ENCODE measurements at places on chromosomes 3 and 15. TPM values are rescaled to one million over a fixed set of nuclear protein-coding genes. Genes with fewer than 3 reads are reported as not detected.

DNA sequence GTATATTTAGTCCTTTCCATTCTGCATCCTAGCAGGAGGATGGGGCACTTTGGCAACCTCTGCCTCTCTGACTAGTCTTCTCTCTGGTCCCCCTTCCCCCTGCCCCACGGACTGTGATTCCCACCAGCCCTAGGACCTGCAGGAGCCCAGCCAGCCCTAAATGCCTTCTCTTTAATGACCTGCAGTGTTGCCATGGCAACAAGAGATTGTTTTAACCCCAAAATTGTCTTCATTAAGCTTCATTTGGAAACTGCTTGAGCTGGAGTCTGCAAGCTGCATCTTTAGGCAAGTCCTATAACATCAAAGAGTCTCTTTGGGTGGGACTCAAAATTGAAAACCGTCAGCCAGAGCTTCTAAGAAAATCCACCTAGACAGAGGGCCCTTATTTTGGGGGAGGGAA lies 59.7 kb upstream of the ANKRD34C start:
- no peak overlapping the region for H3K27ac ChIP-seq
- no peaks in the 10 kb centered on the region for H3K4me1 ChIP-seq
- no peak for DNase-seq
- H3K27me3 ChIP-seq: peaks cover 19% of the 10 kb centered on the region
- H3K36me3 ChIP-seq: no peaks in the 10 kb centered on the region

- H3K27ac ChIP-seq: peak overlapping the region; percentile 97
- DNase-seq: peak; percentile 87
- H3K36me3 ChIP-seq: no peaks in the 10 kb centered on the region
- peaks cover 72% of the 10 kb centered on the region for H3K4me1 ChIP-seq
- peaks cover 3% of the 10 kb centered on the region for H3K27me3 ChIP-seq
- peak overlapping the region; percentile 44 for H3K4me3 ChIP-seq
Measured at GRCh38 chr15:40098489-40099261, 10.0 kb downstream of the BMF start.

The FEZF2 gene
- not detected for total RNA-seq

- H3K4me3 ChIP-seq: peak overlapping the region; percentile 87
- peaks cover 19% of the 10 kb centered on the region for H3K36me3 ChIP-seq
- H3K4me1 ChIP-seq: peaks cover 59% of the 10 kb centered on the region
- DNase-seq: no peak
Measured at GRCh38 chr3:146543461-146544001, 876 bp downstream of the PLSCR1 start.

DNA sequence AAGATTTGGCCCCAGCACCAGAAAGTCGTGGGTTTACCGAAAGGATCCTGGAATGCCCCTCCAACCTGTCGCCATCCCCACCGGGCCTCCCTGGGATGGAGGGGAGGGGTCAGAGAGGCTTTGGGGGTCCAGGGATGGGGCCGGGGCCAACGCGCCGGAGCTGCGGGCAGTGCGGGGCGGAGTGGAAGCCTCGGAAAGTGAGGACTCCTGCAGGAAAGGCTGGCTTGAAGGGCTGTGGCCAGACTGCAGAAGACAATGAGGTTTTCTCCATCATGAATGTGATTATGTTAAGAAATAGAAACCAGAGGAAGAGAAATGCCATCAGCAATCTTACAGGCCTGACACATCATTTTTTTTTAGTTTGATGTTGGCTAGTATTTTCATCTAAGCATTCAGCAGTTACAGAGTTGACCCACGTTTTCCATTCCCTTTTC lies 738 bp downstream of the YEATS2 start:
- peak; percentile 24 for DNase-seq
- peaks cover 35% of the 10 kb centered on the region for H3K4me1 ChIP-seq
- peaks cover 27% of the 10 kb centered on the region for H3K36me3 ChIP-seq
- H3K4me3 ChIP-seq: peak overlapping the region; percentile 93

GRCh38 chr3:52851348-52851747 lies 16.5 kb upstream of the MUSTN1 start:
- peak; percentile 37 for DNase-seq
- H3K4me1 ChIP-seq: no peaks in the 10 kb centered on the region
- no peak overlapping the region for H3K4me3 ChIP-seq
- H3K27ac ChIP-seq: no peak overlapping the region

- H3K27me3 ChIP-seq: no peaks in the 10 kb centered on the region
- DNase-seq: no peak
- peaks cover 1% of the 10 kb centered on the region for H3K36me3 ChIP-seq
- peak overlapping the region; percentile 77 for H3K4me3 ChIP-seq
- H3K27ac ChIP-seq: peak overlapping the region; percentile 89
- peaks cover 14% of the 10 kb centered on the region for H3K4me1 ChIP-seq
Measured at GRCh38 chr15:45164914-45165313, 22.9 kb downstream of the SHF start.

The KCNH8 gene
- not detected for total RNA-seq

The TTC14 gene
- total RNA-seq: 40.5 TPM

The CCDC54 gene
- total RNA-seq: not detected

DNA sequence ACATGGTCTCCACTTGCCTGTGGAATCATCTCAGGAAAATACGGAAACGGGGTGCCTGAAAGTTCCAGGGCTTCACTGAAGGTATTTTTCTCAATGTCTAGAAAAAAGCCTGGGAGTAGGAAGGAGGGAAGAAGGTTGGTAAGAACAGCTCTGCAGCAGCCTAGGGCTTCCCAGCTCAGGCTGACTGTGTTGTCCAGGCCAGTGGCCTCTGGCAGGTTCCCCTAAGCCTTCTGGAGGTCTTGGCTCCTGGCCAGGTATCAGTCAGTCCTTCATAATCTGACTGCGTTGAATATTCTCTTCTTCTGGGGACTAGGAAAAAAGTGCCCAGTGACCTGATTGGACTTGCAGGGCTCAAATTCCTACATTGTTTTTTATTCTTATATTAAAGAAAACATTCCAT lies 38.6 kb downstream of the SSR3 start:
- H3K36me3 ChIP-seq: no peaks in the 10 kb centered on the region
- H3K4me1 ChIP-seq: peaks cover 6% of the 10 kb centered on the region
- H3K4me3 ChIP-seq: no peak overlapping the region

DNA sequence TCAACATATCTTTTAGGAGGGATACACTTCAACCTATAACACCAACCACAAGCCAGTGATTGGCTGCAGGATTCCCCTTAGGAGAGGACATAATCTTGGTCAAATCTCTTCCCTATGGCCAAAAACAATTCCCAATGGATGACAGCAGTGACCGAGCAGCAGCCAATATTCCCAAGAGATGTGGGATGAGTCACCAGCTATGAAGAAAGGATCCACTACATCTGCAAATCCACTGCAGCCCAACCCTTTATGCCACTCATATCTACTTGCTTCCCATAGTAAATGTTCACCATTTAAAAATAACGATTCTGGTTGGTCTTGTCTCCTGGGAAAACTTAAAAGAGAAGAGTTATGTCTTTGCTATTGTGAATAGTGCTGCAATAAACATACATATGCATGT lies 4.5 kb upstream of the IQCF5 start:
- H3K36me3 ChIP-seq: no peaks in the 10 kb centered on the region
- no peaks in the 10 kb centered on the region for H3K4me1 ChIP-seq

GRCh38 chr15:38408576-38408975 lies 45.4 kb upstream of the FAM98B start:
- no peaks in the 10 kb centered on the region for H3K4me1 ChIP-seq
- H3K27ac ChIP-seq: no peak overlapping the region
- no peak overlapping the region for H3K4me3 ChIP-seq
- peaks cover 2% of the 10 kb centered on the region for H3K27me3 ChIP-seq
- no peaks in the 10 kb centered on the region for H3K36me3 ChIP-seq

The CCK gene
- not detected for total RNA-seq

- H3K27me3 ChIP-seq: peaks cover 2% of the 10 kb centered on the region
- no peak overlapping the region for H3K4me3 ChIP-seq
- DNase-seq: no peak
- H3K27ac ChIP-seq: no peak overlapping the region
Measured at GRCh38 chr3:17936736-17937480, 194.5 kb upstream of the TBC1D5 start.

DNA sequence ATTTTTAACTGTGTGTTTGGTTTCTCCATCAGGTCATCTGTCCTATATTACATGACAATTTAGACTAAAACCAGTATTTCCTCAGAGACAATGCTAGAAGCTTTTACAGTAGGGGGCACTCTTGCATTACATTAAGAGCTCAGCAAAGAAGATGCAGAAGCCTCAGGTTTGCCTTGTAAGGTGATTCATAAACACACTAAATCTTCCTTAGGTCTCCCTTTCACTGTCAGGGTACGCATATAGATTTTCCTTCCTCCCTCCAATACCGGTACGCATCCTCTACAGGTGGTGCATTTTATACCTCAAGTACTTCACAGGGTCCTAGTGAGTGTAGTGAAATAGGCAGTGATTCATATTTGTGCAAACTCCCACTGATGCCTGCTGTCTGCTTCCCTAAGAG lies 46.5 kb downstream of the CD86 start:
- H3K27me3 ChIP-seq: no peaks in the 10 kb centered on the region
- H3K36me3 ChIP-seq: no peaks in the 10 kb centered on the region
- peak overlapping the region; percentile 12 for H3K4me3 ChIP-seq
- peak; percentile 21 for DNase-seq
- H3K4me1 ChIP-seq: peaks cover 39% of the 10 kb centered on the region

The APBA2 gene
- 32.0 TPM for total RNA-seq

GRCh38 chr3:171620825-171621434 lies 160.7 kb upstream of the TNIK start:
- peaks cover 7% of the 10 kb centered on the region for H3K27me3 ChIP-seq
- H3K4me1 ChIP-seq: no peaks in the 10 kb centered on the region
- no peak for DNase-seq
- no peaks in the 10 kb centered on the region for H3K36me3 ChIP-seq
- H3K4me3 ChIP-seq: no peak overlapping the region
